ENCODE measurements at places on chromosomes 12 and 14. TPM values are rescaled to one million over a fixed set of nuclear protein-coding genes. Genes with fewer than 3 reads are reported as not detected.

The DNM1L gene
- 89.1 TPM for total RNA-seq

The CLEC7A gene
- not detected for total RNA-seq

The ACADS gene
- 5.2 TPM for total RNA-seq

The CLEC1A gene
- under 0.01 TPM for total RNA-seq

The CLEC4C gene
- total RNA-seq: not detected

The CLEC2B gene
- total RNA-seq: 15.1 TPM

The CLECL1 gene
- not detected for total RNA-seq

The CCDC175 gene
- total RNA-seq: not detected

Data from regular cardiac myocyte (primary cell).